ENCODE measurements at places on chromosomes 3 and 15.

- no peak for DNase-seq
Measured at GRCh38 chr15:70057931-70058641, 39.6 kb downstream of the TLE3 start.

DNA sequence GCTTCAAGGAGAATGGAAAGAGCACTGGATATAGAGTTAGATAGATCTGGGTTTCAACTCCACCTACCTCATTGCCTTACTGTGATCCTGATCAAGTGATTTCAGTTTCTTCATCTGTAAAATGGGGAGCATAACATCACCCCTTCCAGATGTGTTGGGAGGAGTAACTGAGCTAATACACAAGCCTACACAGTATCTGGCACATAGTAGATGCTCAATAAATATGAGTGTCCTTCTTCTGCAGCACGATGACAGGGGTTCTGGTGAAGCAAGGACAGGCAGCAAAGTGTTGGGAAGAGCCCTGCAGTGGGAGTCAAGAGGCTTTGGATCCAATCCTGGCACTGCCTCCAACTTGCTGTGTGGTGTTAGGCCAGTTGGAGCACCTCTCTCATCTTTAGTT is 270.0 kb downstream of the UACA start:
- no peak for DNase-seq

DNA sequence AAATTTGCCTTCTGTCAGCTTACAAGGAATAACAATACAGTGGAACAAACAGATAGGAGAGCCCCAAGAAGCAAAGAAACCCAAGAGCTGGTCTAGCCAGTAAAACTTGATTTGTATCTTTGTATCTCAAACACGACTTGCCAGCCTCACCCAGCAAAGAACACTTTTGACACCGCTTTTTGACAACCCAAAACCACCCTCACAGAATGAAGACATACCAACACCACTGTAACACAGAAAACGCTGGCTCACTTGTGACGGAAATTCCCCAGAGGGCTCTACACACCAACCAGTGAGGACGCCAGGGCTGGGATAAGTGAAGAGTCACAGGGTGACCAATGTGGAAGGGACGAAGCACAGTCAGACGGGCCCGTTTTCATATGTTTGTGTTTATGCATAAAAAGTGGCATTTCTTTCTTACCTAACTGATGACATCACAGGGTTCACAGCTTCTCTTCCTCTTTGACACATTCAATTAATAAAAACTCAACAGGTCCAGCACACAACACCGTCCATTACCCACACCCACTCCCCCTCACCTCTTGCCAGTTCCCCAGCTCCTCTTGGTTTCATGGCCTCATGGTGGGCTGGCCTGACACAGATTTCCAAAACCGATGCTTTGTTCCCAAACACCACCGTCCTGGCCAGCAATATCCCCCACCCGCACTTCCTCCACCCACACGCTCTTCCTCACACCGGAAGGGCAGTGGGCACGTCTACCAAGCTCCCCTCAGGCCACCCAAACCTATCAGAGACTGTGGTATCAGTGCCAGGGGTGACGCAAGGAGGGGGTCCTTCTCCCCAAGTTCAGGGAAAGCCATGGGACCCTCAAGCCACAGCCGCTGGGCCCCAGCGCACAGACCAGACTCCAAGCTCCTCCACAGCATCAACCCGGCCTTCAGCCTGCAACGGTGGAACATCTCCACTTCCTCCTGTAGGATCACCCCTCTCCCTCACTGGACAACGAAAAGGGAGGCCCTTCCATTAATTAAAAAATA is 94.2 kb downstream of the ADAMTS17 start:
- no peak for DNase-seq

DNA sequence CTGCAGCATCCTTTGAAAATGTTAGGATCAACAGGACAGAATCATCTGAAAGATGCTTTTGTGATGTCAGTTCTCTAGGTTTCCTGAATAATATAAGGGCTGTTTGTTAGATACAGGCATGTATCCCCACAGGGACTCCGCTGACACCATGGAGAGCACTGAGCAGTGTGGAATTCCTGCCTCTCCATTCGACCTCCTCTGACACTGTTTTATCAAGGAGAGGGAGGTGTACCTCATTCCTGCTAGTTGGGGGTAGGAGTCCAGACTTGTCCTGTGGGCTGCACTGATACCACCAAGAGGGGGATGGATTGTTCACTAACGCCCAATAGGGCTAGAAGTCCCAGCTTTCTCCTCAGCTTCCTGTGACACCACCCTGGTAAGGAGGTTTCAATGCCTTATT is 46.6 kb downstream of the LARS2 start:
- no peak for DNase-seq

DNA sequence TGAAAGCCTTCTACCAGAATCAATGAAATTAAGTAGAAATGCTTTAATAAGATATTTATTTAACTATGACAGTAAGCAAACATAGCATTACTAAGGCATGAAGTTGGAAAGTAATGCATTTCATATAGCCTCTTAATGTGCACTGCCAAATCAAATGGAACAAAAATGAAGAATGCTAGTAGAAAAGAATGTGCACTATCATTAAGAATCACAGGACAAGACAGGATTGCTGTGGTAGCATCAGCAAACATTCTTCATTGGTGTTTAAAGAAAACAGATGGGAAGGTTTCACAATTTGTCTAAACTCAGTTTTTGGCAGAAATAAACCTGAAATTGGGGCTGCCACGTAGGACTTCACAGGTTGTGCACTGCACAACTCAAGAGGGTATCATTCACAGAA is 168.9 kb downstream of the CNTN3 start:
- DNase-seq = no peak

- no peak for DNase-seq
Measured at GRCh38 chr3:172701751-172702150, 9.1 kb downstream of the NCEH1 start.

DNA sequence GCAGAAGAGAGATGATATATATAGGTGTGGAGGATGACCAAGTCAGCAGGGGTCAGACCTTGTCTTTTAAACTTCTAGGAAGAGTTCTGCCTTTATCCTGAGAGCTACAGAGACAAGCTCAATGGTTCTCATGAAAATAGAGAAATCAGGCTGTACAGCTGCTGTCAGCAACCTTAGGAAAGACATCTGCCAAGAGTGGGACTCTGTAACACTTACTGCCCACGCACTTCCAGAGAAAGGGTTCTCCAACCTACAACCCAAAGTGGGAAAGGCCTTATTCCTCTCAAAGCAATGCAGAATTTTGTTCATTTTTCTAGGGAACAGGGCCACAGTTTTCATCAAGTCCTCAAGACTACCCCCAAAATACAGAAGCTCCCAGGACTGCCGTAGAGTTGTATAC is 138.7 kb downstream of the STT3B start:
- no peak for DNase-seq

DNA sequence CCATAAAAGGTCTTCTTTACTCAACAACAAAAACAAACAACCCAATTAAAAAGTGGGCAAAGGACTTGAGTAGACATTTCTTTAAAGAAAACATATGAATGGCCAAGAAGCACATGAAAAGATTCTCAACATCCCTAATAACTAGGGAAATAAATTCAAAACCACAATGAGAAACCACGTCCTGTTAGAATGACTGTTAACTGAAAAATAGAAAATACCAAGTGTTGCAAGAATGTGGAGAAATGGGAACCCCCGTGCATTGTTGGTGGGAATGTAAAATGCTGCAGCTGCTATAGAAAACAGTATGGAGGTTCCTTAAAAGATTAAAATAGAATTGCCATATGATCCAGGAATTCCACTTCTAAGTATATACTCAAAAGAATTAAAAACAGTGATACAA is 34.8 kb downstream of the NMNAT3 start:
- no peak for DNase-seq
